ENCODE measurements at places on chromosomes 13 and 19.

DNA sequence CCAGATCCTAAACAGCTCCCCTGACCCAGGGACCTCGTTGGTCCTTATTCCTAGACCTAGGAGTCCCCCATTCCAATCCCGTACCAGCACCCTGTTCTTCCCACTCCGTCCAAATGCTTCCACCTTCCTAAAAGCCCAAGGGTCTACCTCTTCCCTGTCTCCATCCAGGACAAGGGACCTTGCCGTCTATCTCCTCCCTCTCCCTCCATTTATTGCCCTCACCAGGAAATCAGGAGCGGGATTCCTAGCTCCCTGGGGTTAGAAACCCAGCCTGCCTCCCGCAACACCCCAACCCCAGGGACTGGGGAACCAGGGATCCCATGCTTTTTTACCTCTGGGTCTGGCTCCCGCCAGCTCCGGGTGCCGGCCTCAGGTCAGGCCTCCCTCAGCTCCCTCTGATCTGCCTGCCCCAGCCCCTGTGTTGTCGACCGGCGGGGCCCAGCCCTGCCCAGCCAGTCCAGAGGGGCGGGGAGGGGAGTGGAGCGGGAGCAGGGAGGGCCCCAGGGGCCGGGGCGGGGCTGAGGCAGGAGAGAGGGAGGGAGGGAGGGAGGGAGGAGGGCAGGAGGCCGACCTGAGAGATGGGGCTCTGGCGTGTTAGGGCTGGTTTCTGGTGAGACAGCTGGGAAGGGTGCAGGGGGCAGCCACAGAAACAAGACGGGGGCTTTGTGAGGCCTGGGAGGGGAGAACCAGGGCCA, at the start of gene B3GNT8:
Gene B3GNT8 (minus strand): TSS at position 423 of the 695 bp plus-strand sequence. CDS start 596 bp downstream, outside the sequence.
- no peak for DNase-seq

- DNase-seq, result no peak
Observed at GRCh38 chr13:21905486-21905885, 234.6 kb downstream of the FGF9 start.

DNA sequence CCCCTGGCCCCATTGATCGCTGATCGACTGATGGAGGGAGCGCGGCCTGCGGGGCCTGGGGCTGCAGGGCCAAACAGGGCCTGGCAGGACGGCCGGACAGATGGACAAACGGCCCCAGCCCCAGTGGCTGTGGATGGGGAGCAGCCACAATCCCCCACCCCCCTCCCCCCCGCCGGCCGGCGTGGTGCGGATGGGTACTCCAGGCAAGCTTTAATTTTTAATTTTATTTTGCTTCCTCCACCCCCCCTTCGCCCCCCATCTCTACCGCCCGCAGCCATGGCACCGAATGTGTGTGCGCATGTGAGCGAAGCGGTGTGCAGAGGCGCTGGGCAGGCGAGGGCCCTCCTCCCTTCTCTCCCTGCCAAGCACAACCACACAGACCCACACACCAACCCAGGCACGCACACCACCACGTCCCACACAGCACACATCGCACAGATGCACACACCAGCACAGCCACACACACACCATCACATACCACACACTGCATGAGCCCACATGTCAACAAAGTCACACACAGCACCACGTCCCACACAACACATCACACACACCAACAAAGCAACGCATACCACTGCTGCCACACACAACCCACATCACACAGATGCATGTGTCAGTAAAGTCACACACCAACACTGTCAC, 12.4 kb downstream of the ERFL start:
- no peak for DNase-seq

GRCh38 chr19:49651029-49651819, 9.2 kb downstream of the SCAF1 start:
- no peak for DNase-seq

DNA sequence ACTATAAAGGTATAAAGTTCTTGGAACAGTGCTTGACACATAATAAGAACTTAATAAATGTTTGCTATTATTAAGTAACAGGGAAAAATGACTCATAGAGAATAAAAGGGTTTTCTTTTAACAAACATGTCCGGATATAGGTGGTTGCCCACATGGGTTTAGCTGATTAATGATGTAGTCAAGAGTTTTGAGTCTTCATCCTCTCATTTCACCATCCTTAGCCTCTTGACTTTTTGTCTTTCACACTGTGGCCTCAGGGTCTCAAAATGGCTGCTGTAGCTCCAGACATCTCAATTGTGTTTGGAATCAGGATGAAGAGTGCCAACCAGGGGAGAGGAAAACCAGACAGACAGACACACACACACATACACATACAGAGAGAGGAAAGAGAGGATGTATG, 97.9 kb downstream of the HSPH1 start:
- DNase-seq, result no peak

GRCh38 chr13:108283110-108283509, 13.6 kb downstream of the TNFSF13B start:
- no peak for DNase-seq

DNA sequence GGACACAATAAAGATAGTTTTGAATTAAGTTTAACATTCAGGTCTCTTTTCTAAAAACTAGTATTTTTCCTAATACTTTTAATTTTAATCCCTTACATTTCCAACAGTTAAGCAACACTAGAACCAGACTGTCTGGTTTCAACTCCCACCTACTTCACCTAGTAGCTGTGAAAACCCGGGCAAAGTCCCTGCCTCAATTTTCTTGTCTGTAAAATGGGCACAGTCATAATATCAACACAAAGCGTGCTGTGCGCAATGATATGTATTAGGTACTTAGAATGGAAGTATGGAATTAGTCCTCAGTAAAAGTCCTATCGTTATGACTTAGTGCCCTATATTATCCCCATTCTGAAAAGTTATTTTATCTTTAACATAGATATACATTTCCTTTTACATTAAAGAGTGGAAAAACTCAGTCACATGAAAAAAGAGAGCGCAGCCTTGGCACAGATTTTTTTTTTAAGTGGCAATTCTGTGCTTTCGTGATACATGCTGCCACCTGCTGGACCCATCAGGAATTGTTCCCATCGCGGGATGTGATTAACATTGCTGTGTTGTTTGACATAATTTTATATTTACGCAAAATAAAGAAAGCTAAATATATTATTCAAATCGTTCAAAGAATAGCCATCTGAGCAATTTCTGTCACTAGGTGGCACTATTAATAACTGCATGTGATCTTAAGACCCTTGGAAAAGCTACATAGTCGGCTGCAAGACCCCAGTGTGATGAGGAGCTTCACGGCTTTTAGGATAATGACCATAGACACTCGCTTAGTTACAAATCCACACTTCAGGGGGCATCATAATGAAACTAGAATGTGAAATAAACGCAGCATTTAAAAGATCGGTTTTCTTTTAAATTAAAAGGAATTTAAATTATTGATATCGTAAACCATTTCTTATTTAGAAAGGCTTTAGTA, 59.9 kb downstream of the LIG4 start:
- peak; percentile 14 for DNase-seq

GRCh38 chr13:76991432-76991795, 467 bp upstream of the CLN5 start:
- DNase-seq, result no peak

- no peak for DNase-seq
Observed at GRCh38 chr19:6417713-6418561, 6.7 kb downstream of the KHSRP start.

DNA sequence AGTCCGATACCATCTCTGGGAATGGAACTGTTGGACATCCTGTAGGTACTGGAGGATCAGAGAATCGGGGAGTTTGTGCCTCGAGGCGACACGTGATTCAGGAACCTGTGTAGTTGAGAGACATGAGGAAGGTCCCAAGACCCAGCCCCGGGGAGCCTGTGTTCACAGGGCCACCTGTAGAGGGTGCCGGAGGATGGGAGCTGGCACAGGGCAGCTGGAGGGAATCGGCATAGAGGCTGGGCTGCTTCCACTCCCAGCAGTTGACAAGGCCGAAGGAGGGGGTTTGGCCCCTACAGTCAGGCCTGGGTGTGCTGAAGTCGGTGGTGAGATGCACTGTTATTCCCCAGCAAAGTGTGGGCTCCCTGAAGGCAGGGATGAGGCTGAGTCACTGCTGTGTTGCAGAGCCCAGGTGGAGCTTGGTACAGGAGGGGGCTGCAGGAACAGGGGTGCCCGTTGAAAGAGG, 2.5 kb upstream of the ISYNA1 start:
- no peak for DNase-seq

GRCh38 chr13:103676329-103676728, 610.1 kb upstream of the SLC10A2 start:
- DNase-seq, result no peak

- no peak for DNase-seq
Observed at GRCh38 chr13:43985422-43986072, 105.8 kb downstream of the LACC1 start.

GRCh38 chr13:73815796-73816195, 318.4 kb downstream of the KLF12 start:
- no peak for DNase-seq

GRCh38 chr19:38290631-38291147, 13.4 kb upstream of the C19orf33 start:
- peak; percentile 97 for DNase-seq

- DNase-seq, result no peak
Observed at GRCh38 chr13:85383291-85383690, 415.9 kb downstream of the SLITRK6 start.

- no peak for DNase-seq
Observed at GRCh38 chr19:44809577-44810233, 802 bp downstream of the BCAM start.

GRCh38 chr13:110239280-110240125, 67.5 kb downstream of the COL4A1 start:
- no peak for DNase-seq

- DNase-seq, result no peak
Observed at GRCh38 chr13:48892053-48892687, 83.5 kb upstream of the FNDC3A start.

- DNase-seq, result no peak
Observed at GRCh38 chr13:91896547-91896946, 498.1 kb downstream of the GPC5 start.

DNA sequence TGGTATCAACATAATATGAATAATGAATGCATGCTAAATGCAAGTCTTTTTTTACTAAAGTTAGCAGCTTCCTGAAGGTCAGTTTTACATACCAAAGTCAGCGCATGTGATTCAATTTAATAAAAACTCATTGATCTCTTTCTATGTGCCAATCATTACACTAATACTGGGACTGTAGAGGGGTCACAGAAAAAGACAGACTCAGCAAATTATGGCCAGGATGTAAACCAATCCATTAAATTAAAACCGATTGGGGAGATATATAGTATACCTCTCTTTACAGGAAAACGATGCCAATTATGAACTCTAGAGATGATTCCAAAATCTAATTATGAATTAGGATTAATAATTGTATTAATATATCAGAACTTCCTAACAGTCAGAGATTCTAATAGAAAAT, 624.4 kb upstream of the PCDH20 start:
- DNase-seq, result no peak

GRCh38 chr13:98875146-98875729, 102.6 kb downstream of the DOCK9 start:
- no peak for DNase-seq
